CD14-positive monocyte (primary cell): ENCODE measurements at places on chromosomes 13 and 19.

DNA sequence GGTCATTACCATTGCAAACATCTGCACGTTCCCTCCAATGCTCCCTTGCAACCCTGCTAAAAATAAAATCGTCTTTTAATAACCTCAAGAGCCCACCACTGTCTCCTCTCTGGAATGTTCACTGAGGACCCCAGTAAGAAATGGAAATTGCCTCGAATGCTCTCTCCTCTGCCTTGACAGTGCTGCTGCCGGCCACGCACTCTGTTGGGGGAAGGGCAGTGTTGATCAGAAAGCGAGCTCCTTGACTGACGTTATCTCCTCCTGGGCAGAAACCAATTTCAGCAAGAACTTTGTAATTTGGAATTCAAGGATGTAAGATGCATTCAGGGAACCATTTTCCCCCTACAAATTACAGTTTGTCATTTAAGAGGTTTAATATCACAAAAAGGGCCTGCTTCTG, 718.5 kb downstream of the UQCRFS1 start:
- DNase-seq: no peak

DNA sequence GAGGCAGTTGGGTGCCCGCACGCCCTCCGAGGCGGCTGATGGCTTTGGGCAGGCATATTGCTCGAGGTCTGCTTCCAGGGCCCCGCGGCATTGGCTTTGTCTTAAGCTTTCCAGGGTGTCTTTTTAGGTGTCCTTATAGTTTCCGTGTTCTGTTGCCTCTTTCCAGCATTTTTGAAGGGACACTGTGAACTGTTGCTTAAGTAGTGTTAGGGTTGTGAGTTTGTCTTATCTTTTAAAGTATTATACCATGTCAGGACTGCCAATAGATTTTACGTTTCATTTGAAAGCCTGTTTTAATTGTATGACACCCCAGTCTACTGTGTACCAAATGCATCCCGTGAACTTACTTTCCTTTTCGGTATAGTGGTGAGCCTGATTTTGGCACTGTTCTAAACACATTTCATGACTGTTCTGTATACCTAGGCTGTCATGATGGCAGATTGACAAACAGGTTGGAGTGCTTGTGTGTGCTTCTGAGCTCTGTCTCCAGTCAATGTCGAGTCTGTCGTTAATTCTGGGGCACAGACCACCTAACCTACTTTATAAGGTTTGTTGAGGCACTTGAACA, 656 bp downstream of the PCCA start:
- no peak for DNase-seq

DNA sequence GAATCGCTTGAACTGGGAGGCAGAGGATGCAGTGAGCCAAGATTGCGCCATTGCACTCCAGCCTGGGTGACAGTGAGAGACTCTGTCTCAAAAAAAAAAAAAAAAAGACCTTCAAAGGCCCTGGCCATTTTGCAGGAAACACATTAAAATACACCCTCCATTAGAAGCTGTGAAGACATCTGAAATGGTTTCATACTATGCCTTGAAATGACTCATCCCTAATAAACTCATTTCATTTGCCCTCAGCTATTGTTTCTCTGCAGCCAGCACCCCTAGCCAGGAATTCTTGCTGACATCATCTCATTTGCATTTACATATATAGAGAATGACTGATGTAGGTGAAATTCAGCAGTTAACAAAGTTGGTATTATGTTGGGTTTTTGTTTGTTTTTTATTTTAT, 8.7 kb downstream of the EML2 start:
- DNase-seq: no peak

- DNase-seq: no peak
Observed at GRCh38 chr13:67619351-67619994, 389.3 kb upstream of the PCDH9 start.

DNA sequence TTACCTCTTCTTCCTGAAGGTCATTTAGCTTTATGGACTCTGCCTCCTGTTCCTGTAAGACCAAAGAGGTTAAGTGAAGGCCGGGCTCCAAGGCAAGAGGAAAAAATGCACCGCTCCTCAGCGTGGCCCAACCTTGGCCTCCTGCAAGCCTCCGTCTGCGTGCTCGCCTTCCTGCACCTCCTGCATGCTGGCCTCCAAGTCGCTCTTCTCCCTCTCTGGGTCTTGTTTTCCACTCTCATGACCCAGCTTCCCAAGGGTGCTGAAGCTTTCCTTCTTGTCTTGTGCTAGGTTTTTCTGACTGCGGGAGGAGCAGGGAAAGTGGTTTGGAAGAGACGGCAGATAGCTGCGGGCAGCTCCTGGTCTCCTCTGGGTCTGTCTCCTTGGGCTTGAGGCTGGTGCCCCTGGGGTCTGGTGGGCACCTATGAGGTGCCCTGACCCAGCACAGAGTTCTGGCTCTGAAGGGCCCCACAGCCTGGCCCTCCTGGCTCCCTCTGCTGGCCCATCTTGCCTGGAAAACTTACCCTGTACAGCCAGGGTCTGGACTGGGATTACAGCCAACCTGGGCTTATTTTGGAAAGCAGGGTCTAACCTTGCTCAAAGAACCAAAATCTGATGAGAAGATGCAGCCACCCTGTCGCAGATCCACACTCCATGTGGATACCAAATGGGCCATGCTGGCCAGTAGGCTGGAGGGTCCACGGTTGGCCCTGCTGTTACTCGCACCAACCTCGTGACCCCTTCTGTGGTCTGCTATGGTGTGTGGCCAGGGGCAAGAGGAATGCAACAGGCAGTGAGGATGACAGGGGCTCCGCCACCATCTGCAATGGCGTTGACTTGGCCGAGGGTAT, 5.2 kb downstream of the C13orf46 start:
- DNase-seq: no peak

DNA sequence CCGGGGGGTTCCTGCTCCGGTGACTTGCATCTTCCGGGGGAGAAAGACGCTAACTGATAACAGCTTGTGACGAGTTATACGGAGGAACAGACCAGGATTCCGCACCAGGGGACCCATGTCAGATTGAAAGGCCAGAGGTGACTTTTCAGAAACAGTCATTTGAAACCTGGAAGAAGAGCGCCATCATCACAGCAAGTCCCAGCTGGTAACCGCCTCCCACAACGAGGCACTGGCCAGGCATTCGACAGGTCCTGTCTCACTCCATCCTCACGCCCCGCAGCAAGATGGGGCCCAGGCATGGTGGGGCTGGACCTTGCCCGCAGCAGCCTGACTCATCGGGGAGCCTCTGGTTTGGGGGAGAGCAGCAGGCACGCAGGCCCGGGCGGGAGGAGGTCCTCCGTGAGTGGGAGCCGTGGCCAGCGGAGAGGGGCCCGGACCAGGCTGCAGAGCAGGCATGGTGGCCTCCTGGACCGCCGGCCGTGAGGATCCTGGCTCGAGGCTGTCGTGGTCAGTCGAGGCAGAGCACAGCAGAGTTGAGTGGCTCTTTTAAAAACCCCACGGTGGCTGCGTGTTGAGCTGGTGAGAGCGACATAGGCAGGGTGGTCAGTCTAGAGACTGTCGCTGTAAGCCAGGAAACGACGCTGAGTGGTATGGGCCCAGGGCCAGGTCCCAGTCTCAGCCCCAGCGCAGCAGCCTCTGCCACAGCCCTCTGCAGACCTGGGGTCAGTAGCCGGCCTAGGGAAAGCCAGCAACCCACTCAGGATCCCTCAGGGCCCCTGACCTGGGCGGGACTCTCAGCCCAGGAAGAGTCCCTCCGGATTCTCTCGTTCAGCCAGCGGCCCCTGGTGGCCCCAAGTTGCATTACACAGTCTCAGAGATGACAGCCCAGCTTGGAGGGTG, 94.9 kb upstream of the MCF2L start:
- peak; percentile 52 for DNase-seq

DNA sequence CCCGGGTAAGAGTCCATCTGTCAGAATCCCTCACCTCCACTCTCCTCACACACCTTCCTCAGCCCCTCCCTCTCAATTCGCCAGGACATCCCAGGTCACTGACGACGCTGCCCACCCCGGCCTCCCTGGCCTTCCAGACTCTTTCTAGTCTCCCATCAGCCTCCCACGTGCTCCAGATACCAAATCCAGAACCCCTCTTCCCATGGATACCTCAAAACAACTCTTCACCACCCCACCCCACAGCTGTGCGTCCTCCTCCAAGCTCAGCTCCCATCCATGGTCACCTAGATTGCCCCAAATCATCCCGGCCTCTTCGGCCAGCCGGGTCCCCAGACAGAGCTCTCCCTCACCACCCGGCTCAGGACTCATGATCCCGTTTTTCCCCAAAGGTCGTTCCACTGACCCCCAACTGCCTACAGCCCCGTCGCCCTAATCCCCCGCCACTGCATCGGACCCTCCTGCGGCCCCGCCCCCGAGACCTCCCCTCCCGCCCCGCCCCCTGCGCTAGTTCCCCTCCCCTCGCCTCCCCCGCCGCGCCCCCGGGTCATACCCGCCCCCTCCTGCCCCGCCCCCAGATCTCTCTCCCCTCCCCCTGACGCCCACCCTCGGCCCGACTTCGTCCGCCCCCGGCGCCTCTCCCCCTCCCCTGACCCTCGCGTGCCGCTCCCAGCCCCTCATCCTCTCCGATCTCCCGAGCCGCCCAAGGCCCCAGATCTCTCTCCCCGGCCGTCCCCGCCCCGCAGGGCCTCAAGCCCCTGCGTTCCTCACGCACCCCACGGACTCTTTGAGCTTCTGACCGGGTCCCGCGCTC, 546 bp downstream of the UBXN6 start:
- no peak for DNase-seq

DNA sequence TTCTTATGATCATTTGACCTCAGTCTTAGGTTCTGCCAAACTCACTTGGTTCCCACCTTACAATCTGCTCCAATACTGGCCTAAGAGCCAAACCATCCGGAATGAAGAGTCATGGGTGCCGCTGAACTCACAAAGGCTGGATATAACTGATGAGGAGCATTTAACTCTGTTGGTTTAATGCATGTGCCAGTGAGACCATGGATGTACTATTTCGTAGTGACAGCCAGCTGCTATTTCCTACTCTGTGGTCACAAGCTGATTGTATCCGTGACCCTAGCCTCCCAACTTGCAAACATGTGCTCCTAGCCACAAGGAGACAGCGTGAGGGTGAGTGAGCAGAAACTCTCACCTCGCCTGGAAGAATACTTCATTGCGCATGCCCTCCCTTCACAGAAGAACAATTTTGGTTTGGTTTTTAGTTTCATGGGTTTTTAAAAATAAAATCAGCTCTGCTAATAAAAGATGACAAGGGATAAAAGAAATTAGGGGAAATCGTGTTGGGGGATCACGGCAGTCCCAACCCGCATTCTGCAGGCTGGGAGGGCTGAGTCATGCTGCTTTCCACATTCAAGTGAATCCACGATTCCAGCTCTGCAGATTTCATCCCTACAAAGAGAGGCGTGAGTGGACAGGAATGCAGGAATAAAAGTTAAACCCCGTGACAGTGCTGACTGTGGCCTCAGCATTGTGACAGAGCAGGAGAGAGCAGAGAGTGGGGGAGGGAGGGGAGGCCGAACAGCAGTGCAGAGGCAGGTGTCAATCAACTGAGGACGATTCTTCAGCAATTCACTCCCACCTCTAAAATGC, 66.8 kb upstream of the RAP2A start:
- DNase-seq: no peak

DNA sequence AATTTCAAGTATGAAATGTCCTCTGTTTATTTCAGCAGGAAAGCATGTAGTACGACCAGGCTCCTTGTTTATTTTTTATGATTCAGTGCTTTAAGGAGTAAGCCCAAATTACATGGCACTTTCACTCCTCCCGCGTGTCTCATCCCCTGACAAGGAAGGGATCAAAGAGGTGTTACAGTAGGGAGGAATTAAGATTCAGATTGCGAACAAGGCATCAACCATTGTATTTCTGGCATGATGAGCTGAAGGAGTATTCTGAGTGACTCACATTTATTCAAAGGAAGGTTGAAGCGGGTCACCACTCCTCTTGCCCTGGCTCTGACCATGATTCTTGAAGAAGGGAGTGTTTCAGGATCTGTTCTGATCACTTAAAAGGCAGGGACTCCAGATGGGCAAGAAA, 46.1 kb upstream of the CNMD start:
- no peak for DNase-seq

- no peak for DNase-seq
Observed at GRCh38 chr13:106905380-106906162, 337.6 kb upstream of the ARGLU1 start.

DNA sequence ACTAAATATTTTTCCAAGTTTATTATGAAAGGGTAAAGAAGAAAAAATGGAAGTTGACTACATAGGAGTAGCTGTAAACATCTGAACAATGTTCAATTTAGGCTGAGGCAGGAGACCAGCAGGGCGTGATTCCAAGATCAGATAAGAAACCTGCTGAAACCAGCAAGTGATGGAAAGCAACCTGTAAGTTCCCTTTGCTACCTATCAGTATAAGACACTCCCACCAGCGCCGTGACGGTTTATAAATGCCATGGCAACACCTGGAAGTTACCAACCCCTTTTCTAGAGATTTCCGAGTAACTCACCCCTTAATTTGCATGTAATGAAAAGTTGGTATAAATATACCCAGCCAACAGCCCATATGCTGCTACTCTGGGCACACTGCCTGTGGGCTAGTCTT, 1.1 kb upstream of the ZNF45 start:
- no peak for DNase-seq

- DNase-seq: no peak
Observed at GRCh38 chr19:41912899-41913537, 15.2 kb downstream of the ERFL start.

- DNase-seq: no peak
Observed at GRCh38 chr19:31594701-31595100, 245.5 kb upstream of the TSHZ3 start.

DNA sequence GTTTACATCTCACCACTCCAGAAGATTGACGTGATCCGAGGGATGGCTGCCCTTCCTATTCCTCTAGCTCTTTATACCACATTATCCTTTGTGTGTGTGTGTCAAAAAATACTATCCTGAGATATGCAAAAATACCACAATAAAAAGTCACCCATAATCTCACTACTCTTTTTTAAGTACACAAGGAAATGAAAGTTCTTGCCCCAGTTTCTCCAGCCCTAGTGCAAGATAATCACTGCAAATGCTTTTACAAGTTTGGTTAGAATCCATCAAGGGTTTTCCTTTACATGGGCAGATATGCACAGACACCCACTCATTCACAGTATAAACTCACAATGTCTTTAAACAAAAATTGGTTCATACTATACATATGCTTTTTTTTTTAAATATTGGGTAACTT, 89.3 kb downstream of the DIAPH3 start:
- no peak for DNase-seq

GRCh38 chr13:105848494-105848893, 687.0 kb downstream of the EFNB2 start:
- DNase-seq: no peak

GRCh38 chr13:78265098-78265497, 338.3 kb downstream of the POU4F1 start:
- no peak for DNase-seq

DNA sequence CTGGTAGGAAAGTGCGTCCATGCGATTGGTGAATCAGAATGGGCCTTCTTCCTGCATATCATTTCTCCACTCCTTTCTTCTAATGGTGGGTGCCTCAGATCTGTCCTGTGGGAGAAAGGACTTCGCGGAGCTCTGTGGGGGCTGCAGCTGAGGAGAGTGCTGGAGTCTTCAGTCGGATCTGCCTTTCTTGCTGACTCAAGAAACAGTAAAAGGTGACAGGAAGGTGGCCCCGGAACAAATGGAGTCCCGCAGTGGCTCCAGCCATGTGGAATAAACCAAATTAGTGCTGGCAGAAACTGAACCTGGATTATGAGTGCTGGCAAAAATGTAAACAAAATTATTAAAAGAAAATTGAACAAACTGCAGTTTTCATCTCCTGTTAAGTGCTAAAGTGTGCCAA, 15.1 kb upstream of the GAS6 start:
- no peak for DNase-seq

GRCh38 chr19:7126132-7126531, 56.6 kb downstream of the ZNF557 start:
- DNase-seq: no peak
